ENCODE measurements at places on chromosomes 4 and X.
A peak's percentile ranks its signal among the peaks of the same experiment; 100 is the strongest.

- peak; percentile 14 for DNase-seq
Observed at GRCh38 chrX:119155416-119156035, 27.9 kb upstream of the KIAA1210 start.

- no peak for DNase-seq
Observed at GRCh38 chr4:155353923-155354540, 22.7 kb downstream of the MAP9 start.

DNA sequence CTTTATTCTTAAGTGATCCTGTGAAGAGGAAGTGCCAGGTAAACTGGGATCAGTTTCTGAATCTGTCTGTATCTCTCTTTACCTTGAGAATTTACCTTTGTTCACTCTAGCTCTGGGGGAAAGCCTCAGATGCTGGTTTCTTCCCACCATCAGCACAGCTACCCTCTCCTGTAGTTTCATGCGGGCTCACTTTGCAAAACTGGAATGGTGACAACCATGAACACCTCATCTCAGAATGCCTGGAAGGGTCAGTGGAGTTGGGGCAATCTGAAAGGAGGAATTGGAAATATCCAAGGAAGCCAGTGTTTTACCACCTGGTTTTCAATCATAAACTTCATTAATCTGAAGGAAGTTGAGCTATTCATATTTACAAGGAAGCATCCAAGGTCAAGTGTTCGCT is 30.8 kb upstream of the DCX start:
- no peak for DNase-seq

- no peak for DNase-seq
Observed at GRCh38 chr4:67879486-67879885, 4.3 kb downstream of the TMPRSS11D start.

DNA sequence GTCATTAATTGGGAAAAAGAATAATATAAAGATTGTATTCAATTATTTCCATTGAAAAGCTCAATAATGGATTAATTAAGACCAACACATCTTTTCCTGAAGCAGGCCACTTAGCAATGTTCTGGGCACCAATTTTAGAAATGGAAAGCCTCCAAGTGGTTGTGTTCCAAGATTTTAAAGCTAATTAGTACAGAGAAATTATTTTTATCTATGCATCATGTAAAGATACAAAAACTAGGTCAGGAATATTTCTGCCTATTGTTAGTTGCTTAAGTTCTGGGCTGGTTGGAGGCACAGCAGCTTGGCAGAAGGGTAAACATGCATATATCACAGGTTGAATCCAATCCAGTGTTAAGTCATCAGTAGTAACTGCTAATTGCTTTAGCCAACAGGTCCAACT is 101.9 kb downstream of the RASL11B start:
- no peak for DNase-seq

DNA sequence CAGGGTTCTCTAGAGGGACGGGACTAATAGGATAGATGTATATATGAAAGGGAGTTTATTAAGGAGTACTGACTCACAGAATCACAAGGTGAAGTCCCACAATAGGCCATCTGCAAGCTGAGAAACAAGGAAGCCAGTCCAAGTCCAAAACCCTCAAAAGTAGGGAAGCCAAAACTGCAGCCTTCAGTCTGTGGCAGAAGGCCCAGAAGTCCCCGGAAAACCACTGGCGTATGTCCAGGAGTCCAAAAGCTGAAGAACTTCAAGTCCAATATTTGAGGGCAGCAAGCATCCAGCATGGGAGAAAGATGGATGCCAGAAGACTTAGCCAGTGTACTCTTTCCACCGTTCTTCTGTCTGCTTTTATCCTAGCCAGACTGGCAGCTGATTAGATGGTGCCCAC is 227.2 kb downstream of the KCTD8 start:
- no peak for DNase-seq

- peak; percentile 62 for DNase-seq
Observed at GRCh38 chr4:1323635-1324442, 23.2 kb upstream of the UVSSA start.

DNA sequence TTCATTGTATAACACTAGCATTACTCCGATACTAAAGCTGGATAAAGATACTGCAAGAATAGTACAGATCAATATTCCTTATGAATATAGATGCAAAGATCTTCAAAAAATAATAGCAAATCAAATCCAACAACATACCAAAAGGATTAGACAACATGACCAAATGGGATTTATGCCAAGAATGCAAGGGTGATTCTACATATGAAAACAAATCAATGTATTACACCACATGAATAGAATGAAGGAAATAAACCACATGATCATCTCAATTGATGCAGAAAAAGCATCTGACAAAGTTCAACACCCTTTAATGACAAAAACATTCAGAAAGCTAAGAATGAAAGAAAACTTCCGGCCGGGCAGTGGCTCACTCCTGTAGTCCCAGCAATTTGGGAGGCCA is 42.8 kb downstream of the CUL4B start:
- DNase-seq, result no peak

GRCh38 chr4:99341426-99341825 is 11.1 kb downstream of the ADH1C start:
- no peak for DNase-seq

DNA sequence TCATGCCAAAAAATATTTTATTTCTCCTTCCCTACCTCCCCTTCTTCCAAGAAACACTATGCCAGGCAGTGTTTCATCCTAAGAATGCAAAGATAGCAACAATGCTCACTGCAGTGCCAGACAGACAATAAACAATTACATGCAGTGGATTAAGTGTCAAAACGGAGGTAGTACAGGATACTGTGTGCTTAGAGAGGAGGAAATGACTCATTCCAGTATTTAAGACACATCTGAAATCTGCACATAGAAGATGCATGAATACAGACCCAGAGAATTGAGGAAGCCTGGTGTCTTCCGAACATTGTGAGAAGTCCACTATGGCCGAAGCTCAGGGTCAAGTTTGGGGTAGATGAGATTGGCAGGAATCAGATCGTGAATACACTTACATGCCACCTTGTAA is 326.4 kb downstream of the PPP3CA start:
- no peak for DNase-seq

DNA sequence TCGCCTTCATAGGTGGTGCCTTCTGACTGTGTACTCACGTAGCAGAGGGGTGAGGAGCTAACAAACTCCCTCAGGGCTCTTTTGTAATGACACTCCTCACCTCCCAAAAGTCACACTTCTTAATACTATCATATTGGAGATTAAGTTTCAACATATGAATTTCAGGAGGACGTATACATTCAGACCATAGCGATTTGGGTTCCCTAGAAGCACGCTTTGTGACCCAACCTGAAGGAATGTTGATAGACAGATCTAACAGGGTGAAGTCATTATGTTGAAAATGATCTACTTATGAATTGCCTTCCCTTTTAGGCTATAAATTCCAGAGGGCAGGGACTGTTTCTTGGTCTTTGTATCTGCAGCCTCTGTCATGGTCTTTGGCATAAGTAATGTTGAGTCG is 3.2 kb upstream of the KLHL34 start:
- DNase-seq, result no peak

GRCh38 chr4:129218897-129219296 is 122.9 kb downstream of the C4orf33 start:
- no peak for DNase-seq

DNA sequence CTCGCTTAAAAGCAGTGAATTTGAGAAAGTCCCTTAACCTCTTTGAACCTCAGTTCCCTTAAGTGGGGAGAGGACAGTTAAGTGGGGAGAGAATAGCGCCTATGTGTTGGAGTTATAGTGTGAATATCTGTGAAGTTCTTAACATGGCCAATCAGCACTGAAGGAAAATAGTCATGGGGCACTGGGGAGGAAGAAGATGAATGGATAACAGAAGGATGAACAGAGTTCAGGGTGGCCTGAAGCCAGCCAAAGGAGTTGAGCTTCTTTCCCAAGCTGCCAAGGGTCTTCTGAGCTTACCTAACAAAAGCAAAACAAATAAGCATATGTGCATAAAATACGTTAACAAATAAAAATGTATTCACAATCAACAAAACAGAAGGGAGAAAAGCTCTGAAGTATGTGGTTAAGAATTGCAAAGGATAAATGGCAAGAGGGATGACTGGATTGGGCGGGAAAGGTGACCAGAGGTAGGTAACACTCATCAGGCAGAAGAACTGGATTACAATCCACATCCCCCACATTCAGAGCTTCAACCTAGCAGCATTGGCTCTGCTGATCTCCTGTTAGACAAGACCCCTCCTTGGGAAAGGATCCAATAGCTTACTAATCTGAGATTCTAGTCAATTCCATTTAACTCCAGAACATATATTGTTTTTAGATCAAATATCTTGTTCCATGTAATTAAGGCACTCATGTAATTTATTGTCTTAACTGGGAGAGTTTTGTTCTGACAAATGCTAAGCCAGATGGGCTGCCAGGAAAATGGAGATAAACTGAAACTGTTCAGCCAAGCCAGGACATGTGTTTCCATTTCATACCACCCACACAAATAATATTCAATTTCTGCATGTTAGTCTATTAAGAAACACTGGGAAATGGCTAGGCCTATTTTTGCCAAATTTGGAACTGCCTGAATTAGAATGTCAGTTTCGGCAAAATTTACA is 221.2 kb downstream of the LDB2 start:
- DNase-seq, result no peak

GRCh38 chr4:158513256-158513655 is 8.4 kb upstream of the RXFP1 start:
- no peak for DNase-seq

GRCh38 chrX:134688839-134689238 is 30.6 kb upstream of the PLAC1 start:
- no peak for DNase-seq

GRCh38 chrX:148574237-148574973 is 74.0 kb downstream of the AFF2 start:
- DNase-seq, result no peak

DNA sequence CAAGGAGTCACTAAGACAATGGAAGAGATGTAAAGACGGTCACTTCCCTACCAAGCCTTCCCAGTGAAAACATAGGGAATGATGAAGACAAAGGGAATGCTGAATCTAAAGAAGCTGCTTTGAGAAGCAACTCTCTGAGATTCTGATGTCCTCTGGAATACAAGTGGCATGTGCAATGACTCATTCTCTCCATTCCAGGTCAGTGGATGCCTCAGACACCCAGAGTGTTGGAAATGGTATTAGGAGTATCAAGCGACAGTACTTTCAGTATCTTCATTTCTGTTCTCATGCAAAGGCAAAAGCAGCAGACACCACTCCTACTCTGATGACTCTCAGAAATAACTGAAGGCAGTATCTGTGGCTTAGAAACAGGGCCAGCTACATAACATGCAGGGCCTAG is 102.6 kb downstream of the FSTL5 start:
- DNase-seq, result peak; percentile 1

DNA sequence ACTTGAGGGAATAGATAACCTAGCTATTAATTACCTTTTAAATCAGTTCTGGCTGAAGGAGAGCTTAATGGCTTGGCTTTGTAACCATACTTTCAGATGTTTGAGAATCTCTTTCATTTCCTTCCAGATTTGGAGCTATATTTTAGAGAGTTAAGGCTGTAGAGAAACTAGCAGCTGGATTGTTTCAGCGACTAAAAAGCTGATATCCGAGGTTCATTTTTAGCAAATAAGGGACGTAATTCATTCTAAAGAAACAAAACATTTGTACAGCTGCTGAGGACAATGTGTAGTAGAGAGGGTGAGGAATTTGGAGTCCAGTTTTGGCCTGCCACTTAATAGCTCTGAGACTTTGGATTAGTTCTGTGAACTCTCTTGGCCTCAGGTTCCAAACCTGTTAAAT is 12.2 kb downstream of the OSTC start:
- DNase-seq, result no peak

DNA sequence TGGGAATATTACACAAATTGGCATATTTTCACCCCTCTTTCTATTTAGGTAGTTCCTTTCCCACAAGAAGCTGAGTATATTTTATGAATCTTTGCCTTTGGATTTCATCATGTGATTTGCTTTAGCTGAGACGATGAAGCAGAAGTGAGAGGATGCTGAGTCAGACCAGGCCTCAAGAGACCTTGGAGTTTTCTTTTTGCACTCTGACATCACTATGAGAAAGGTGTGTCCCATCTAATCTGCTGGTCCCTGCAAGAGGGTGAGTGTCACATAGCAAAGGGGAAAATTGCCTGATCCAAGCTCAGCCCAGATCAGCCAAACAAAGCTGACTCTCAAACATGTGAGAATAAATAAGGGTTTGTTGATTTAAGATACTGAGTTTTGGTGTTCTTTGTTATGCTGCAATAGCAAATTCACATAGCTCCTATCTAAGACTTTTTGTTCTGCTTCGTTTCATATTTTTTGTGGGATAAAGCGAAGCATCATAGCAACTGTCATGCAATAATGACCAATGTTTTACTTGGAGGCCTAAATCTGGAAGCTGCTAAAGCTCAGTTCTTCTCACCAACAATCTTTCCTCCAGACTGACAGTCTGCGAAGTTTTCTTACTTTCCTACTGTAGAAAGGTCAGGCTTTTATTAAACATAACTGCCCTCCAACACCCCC is 176.9 kb downstream of the PDHA2 start:
- no peak for DNase-seq

DNA sequence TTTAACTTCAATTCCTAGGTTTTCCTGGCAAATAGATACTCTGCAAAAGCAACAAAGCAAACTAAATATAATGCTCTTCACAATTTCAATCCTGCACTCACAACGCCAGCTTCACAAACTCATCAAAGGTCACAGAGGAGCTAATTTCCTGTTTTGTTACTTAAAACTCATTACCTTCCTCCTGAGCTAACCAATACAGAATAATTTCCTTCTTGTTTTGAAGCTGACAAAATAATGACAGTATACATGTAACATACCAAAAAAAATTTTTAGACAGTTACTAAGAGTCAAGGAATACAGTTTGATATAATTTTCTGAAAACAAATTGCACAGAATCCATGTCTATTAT is 17.9 kb downstream of the CNOT6L start:
- DNase-seq, result no peak

- DNase-seq, result no peak
Observed at GRCh38 chr4:8664031-8664805, 71.7 kb downstream of the CPZ start.

DNA sequence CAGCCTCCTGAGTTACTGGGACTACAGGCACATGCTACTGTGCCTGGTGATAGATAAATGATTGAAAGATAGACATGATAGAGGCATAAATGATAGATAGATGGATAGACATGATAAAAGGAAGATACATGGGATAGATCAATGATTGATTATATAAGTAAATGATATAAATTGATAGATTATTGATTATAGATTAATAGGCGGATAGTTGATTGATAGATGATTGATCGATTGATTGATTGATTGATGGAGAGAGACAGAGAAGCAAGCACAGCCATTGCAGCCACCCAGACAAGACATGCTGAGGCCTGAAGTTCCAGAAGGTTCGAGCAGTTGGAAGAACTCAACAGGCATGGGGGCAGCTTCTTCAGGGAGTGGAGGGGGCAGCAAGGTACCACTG is 17.7 kb upstream of the PLXNB3 start:
- DNase-seq, result no peak
